ENCODE measurements at places on chromosomes 13 and 19.

DNA sequence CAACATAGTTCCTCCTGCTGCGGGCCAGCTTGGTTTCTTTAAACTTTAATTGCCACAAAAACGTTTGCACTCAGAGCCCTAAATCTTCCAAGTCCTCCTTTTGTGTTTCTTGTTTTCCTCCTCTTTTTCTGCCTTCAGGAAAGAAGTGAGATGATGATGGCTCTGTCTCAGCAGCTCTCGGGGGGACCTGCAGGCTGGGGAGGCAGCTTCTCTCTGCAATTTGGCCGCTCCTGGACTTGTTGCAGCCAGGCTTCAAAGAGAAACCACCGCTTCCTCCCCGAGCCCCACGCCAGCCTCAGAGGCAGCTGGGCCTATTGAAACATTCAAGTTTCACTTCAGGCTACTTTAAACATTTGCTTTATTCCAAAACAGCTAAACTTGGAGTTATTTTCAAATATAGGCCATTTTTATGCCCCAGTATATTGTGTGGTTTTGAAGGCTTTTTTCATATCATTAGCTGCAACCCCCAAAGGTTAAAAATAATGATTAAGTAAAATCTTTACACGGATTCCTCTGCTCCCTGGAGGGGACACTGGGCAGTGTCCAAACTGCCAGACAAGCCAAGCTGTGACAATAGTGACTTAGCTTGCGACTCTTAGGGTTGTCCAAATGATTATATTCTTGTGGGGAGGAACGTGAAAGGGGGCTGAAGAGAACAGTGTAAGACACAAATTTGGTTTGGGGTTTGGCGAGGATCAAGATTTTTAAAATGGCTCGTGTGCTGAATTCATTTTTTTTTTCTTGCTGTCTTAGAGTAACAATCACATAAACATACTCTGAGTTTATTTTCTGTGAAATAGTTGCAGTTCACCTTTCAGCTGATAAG, 330.8 kb downstream of the DLEU7 start:
- peak; percentile 69 for DNase-seq

- no peak for DNase-seq
Observed at GRCh38 chr19:13978351-13979243, 26.3 kb downstream of the DCAF15 start.

GRCh38 chr13:41833831-41834230, 127.1 kb downstream of the VWA8 start:
- no peak for DNase-seq

GRCh38 chr19:31342926-31343325, 6.3 kb downstream of the TSHZ3 start:
- DNase-seq, result no peak

GRCh38 chr13:21670006-21670882, 629 bp upstream of the FGF9 start:
- DNase-seq, result peak; percentile 87

- no peak for DNase-seq
Observed at GRCh38 chr19:6568010-6568526, 22.9 kb downstream of the CD70 start.

DNA sequence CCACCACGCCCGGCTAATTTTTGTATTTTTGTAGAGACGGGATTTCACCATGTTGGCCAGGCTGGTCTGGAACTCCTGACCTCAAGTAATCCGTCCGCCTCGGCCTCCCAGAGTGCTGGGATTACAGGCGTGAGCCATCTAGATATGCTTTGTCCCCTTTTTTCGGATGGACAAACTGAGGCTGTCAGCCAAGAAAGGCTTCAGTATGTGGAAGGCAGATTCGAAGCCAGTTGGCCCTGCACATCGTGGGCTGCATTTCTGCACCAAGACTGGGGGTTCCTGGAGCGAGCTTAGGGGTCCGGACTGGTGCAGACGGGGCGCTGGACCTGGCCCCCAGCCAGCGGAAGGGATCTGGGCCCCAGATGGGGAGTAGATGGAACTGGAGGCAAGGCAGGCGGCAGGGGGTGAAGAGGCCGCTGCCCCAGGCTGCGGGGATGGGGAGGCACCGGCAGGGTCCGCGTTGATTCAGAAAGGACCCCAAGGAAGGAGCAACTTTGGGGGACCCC, 9.7 kb upstream of the JUND start:
- peak; percentile 56 for DNase-seq

GRCh38 chr13:96020155-96020575, 33.0 kb downstream of the UGGT2 start:
- peak; percentile 54 for DNase-seq

GRCh38 chr19:47247308-47247990, 8.9 kb upstream of the CCDC9 start:
- peak; percentile 72 for DNase-seq

- no peak for DNase-seq
Observed at GRCh38 chr19:11299946-11300810, 4.2 kb downstream of the TSPAN16 start.

DNA sequence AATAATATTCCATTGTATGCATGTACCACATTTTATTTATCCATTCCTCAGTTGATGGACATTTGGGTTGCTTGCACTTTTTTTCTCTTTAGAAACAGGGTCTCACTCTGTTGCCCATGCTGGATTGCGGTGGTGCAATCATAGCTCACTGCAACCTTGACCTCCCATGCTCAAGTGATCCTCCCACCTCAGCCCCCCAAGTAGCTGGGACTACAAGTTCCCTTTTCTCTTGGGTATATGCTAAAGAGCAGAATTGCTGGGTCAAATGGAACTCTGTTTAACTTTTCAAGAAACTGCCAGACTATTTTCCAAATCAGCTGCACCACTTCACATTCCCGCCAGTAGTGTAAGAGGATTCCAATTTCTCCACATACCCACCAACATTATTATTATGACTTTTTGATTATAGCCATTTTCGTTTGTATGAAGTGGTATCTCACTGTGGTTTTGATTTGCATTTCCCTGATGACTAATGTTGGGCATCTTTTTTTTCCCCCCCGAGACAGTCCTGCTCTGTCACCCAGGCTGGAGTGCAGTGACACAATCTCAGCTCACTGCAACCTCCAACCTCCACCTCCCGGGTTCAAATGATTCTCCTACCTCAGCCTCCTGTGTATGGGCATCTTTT, 7.6 kb upstream of the IPO5 start:
- no peak for DNase-seq

DNA sequence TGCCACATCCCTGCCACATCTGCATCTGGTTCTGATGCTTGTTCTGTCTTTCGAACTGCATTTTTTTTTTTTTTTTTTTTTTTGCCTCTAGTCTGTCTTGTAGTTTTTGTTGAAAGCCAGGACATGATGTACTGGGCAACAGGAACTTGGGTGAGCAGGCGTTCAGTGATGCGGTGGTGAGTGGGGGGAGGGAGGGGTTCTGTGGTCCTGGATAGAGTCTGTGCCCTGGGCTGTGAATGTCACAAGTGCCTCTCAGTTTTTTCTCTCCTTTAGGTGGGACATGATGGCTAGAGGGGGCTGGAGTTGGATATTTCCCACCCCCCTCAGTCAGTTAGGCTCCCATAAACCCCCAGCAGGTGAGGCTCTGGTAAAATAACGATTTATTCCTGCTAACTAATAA, 3.5 kb downstream of the CEACAM4 start:
- no peak for DNase-seq

GRCh38 chr13:42984691-42985090, 7.3 kb downstream of the EPSTI1 start:
- no peak for DNase-seq

DNA sequence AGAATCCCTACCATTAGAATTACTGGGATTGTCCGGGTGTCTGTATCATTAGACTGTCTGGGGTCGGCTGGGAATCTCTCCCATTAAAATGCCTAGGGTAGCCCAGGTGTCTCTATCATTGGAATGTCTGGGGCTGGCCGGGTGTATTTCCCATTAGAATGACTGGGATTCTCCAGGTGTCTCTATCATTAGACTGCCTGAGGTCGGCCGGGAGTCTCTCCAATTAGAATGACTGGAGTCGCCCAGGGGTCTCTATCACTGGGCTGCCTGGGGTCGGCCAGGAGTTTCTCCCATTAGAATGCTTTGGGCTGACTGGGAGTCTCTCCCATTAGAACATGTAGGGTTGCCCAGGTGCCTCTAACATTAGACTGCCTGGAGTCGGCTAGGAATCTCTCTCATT, 1560.7 kb downstream of the UQCRFS1 start:
- no peak for DNase-seq

- no peak for DNase-seq
Observed at GRCh38 chr19:4987256-4987655, 18.3 kb downstream of the KDM4B start.

DNA sequence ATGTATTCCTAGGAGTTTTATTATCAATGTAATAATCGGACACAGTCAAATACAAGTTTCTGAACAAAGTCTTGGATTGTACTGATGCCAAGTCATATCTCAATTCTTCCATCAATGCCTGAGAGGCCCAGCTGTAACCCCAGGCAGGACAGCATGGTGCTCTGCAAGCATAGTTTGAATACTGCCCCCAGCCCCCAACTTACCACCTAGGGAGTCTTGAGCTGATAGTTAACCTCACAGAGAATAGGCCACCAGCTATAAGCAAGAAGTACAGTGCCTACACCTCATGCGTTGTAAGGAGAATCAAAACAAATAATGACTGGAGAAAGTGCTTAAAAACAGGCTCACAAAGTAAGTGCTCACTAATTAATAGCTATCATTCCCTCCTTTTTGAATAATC, 2.7 kb downstream of the PROSER1 start:
- no peak for DNase-seq

DNA sequence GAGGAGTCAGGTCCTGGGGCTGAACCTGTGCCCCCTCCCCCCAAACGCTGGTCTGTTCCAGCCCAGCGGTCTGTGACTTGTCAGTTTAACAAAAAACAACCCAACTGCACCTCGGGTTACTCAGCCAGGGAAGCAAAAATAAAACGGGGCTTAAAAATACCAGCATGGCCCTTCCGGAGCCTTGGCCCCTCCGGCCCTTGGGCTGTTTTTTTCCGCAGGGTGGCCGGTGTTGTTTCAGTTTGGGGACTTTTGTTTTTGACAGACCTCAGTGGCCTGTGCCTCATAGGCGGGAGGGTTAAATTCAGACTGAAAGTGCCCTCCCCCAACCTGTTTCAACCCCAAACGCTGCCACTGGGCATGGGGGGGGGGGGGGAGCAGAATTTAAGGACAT, 4.0 kb downstream of the TCF3 start:
- DNase-seq, result peak; percentile 90

- no peak for DNase-seq
Observed at GRCh38 chr19:28424662-28425045, 788.3 kb downstream of the UQCRFS1 start.
